ENCODE measurements at places on chromosomes 13 and 19.

GRCh38 chr13:107574517-107575210 is 640.7 kb downstream of the LIG4 start:
- DNase-seq: no peak

GRCh38 chr13:98829541-98829940 is 77.1 kb upstream of the SLC15A1 start:
- no peak for DNase-seq

- DNase-seq: no peak
Measured at GRCh38 chr19:41998246-41999020, 4.4 kb upstream of the ATP1A3 start.

DNA sequence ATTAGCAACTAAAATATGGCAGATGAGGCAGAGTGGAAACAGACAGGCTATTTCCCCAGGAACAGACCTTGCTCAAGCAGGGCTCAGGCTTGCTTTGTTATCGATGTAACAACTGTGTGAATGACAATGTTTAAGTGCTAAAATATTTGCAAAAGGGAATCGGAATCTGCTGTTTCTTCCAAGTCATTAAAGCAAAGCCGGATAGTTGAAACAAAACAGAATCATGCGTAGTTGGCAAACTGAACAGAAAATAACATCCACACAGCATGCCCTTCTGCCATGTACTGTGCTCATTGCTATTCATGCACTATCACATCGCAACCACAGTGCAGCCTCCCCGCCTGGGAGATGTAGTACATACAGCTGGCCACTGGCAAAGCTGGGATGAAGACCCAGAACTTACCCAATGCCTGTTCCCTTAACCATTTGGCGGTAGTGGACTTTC is 799.1 kb downstream of the DIAPH3 start:
- DNase-seq: no peak

GRCh38 chr13:93771227-93771626 is 544.6 kb downstream of the GPC6 start:
- DNase-seq: no peak

DNA sequence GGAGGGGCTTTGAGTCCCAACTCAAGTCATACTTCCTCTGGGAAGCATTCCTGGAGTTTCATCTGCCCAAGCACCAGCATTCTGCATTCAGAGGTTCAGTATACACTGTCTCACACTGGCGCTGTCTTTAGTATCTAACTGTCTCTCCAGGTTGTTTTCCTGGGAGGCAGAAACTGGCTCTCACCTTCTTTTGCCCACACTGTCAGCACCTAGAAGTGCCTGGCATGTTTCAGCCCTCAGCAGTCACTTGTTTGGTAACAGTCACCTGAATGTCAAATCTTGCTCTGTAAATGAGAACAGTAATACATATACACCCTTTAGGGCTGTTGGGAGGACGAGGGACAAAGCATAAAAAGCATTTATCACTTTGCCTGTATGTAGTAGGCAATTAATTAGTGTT is 339.6 kb downstream of the UQCRFS1 start:
- no peak for DNase-seq

DNA sequence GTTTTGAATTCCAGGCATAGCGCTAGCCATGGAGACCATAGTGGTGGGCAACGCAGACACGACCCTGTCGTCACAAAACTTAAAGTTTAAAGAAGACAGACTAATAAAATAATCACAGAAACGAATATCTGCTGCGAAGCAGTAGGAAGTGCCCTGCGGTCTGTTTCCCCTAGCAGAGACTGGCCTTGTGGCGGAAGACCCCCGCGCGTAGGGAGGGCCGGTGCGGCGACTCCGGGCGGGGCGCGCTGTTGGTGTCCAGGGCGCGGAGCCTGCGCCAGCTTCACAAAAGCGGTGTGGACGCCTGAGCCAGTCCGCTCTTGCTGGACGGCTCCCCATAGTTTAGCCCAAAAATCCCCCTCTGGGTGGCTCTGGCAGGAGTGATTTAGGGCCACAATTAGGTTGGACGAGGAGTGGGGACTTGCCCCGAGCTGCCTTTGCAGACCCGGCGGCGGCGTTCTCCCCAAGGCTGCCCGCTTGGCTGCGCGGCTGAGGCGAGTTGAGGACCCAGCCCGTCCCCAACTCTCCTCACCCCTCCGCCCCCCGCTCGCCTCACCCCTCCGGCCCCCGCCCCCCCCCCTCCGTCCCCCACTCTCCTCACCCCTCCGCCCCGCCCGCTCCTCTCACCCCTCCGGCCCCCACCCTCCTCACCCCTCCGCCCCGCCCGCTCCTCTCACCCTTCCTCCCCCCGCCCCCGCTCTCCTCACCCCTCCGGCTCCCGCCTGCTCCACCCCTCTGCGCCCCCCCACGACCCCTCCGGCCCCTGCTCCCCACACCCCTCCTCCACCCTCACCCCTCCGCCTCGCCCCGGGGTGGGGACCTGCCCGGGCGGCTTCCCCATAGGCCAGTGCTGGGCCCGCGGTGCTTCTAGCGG is 14.2 kb upstream of the LATS2 start:
- no peak for DNase-seq

GRCh38 chr13:27038323-27038722 is 133.3 kb downstream of the USP12 start:
- no peak for DNase-seq

- DNase-seq: no peak
Measured at GRCh38 chr13:113814435-113814821, 49.4 kb downstream of the GAS6 start.

DNA sequence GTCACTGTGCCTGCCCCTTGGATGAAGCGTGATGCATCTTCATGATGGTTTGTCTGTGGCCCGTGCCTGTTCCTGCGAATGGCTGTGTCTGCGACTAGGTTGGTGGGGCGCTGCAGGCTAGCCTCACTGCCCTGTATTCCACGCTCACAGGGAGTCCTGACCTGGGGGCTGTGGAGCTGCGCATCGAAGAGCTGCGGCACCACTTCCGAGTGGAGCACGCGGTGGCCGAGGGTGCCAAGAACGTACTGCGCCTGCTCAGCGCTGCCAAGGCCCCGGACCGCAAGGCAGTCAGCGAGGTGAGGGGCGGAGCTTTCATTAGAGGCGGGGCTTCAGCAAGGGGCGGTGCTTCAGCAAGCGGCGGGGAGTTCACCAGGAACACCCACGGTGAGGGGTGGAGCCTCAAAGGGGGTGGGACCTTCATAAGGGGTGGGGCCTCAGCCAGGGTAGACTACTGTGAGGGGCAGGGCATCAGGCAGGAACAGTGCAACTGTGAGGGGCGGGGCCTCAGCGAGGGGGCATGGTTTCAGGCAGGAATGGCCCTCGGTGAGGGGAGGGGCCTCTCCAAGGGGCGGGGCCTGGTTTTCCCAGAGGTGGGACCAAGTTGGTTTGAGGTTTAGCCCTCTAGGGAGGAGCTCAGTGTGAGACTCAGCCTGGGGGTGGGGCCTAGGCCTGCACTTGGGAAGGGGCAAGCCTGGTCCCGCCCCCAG is 17.2 kb downstream of the PKN1 start:
- peak; percentile 68 for DNase-seq

DNA sequence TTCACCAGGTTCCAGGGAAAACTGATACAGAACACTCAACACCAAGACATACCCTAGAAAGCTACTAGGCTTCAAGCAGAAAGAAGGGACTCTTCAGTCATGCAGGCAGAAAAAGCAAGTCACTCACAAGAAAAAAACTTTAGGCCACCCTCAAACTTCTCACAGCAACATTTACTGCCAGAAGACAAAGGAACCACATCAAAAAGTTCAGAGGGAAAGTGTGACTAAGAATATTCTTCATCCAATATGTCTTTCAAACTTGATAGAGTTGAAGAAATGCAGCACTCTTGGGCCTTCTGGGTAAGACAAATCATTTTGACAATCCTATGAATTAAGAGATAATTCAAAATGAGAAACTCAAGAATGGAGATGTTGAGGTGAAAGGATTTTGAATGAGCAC is 7.7 kb downstream of the DZIP1 start:
- no peak for DNase-seq

GRCh38 chr19:43490759-43491158 is 13.8 kb downstream of the PHLDB3 start:
- DNase-seq: no peak

- DNase-seq: no peak
Measured at GRCh38 chr19:765179-765738, 14.3 kb downstream of the MISP start.

DNA sequence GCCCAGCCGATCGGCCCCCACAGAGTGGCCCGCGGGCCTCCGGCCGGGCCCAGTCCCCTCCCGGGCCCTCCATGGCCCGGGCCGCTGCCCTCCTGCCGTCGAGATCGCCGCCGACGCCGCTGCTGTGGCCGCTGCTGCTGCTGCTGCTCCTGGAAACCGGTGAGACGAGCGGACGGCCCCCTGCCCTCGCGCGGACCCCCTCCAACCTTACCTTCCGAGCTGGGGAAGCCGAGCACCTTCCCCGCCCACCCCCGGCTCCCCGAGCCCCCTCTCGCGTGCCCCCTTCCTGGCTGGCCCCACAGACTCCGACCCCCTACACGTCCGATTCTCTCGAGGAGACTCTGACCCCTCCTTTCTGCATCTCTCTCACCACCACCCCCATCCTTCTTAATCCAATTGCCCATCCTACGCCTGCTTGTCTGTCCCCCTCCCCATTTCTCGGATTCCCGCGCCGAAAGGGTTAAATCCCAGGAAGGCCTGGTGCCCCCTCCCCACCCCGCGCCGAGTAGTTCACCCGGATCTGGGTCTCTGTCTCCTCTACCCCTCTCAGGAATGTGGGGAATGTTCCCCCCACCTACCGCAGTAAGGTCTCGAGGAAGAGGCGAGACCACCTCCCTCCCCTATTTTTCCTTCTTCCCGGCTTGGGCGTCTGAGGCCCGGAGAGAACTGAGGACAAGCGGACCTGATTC is 502 bp downstream of the NECTIN2 start:
- no peak for DNase-seq

DNA sequence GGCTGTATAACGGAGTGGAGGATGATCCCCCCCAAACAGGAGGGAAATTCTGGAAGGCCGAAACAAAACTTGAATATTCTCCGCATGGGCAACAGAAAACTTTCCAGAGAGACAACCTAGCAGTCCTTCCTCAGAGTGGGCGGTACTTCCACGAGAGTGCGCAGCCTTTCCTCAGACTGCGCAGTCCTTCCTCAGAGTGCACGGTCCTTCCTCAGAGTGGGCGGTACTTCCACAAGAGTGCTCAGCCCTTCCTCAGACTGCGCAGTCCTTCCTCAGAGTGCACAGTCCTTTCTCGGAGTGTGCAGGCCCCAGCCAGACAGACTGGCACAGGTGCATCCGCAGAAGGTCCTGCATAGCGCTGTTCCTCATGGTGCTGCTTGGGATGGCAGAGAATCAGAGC is 12.7 kb upstream of the GALP start:
- no peak for DNase-seq

- no peak for DNase-seq
Measured at GRCh38 chr19:12163826-12164225, 930 bp downstream of the ZNF136 start.

DNA sequence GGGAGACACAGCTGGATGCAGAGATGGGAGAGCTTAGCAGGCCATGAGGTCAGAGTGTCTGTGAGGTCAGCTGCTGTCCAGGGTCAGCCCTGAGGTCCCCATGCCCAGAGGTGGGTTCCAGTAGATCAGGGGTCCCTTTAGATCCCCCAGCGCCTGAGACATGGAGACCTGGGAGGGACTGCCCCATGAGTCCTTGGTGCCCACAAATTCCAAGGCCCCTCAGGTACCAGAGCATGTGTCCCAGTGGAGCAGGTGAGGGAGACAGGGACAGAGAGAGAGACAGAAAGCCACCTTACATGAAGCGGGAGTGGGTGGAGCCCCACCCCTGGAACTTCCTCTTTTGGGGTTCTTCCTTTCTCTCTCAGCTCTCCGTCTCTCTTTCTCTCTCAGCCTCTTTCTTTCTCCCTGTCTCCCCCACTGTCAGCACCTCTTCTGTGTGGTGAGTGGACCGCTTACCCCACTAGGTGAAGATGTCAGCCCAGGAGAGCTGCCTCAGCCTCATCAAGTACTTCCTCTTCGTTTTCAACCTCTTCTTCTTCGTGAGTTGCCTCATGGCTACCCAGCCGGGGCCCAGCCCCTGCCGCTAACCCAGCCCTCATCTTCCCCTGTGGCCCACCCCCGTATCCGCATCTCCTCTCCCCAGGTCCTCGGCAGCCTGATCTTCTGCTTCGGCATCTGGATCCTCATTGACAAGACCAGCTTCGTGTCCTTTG is at the start of gene CD37:
CD37 (plus strand) TSS at position 336 of the 713 bp plus-strand sequence; CDS start at position 471, 135 bp downstream.
- DNase-seq: peak; percentile 8

DNA sequence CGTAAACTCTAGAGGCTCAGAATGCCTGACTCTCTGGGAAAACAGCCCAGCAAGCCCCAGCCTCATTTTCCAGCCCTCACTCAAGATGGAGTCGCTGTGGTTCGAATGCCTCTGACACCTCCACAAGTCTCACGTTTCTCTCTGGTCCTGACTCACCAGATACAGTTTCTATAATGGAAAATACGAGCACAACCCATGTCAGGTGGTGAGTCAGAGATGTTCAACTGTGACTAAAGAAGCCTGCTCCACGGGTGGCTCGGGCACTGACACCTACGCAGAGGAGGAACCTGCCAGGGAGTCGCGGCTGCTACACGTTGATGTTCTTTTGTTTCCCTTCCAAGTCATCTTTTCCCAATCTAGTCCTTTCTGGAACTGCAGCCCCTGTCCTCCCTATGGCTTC is 87.1 kb upstream of the STK24 start:
- no peak for DNase-seq

DNA sequence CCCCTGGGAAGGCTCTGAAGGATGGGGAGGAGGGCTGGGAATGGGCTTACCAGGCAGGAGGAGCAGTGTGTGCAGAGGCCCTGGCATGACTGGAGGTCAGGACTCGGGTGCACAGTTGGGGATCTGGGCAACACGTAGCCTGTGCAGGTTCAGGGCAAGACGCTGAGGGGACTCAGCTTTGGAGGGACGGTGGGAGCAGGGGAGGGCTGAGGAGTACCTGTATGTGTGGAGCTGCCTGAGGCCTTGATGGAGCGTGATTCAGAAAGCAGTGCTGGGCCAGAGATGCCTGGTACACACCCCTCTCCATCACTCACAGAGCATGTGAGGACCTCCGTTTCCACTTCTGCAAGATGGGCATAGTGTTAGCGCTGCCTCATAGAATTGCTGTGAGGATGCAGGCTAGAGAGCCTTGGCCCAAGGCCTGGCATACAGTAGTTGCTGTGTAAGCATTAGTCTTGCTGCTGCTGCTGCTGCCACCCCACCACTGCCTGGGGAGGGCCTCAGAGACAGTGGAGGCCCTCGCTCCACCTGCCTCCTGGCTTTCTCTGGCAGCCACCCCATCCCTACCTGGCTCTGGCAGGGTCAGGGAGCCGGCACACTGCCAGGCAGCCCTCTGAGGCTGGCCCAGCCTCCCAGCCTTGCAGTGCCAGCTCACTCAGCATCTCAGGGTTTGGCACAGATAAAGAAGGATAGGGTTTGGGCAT is 2.4 kb downstream of the PAK4 start:
- DNase-seq: no peak
